ENCODE measurements at places on chromosomes 7 and 10. TPM values are rescaled to one million over a fixed set of nuclear protein-coding genes. Genes with fewer than 3 reads are reported as not detected.

- DNase-seq: no peak
Observed at GRCh38 chr10:100717166-100717565, 28.2 kb upstream of the PAX2 start.

BAMBI gene
- total RNA-seq: 19.4 TPM

GRCh38 chr10:124741922-124742412 is 2.2 kb downstream of the FAM53B start:
- no peak for DNase-seq

GRCh38 chr7:105831824-105832535 is 44.4 kb downstream of the ATXN7L1 start:
- DNase-seq: no peak

GRCh38 chr10:24097751-24098207 is 111.2 kb upstream of the KIAA1217 start:
- DNase-seq: no peak

DNA sequence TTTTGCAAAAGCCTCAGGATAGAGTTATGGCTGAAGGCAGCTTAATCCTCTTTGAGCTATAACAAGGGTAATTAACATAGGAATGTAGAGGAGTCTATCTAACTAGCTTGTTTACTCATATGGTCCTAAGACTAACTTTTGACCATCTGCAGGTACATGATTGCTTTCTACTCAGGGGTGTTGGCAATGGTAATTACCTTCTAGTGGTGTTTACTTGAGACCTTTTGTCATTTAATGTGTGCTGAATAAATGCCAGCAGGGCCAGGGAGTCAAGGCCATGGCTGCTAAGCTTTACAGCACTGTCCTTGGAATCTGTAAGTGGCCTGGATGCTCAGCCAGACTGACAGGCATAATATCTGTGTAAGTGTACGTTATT is 1325.0 kb downstream of the XPNPEP1 start:
- DNase-seq: no peak

DNA sequence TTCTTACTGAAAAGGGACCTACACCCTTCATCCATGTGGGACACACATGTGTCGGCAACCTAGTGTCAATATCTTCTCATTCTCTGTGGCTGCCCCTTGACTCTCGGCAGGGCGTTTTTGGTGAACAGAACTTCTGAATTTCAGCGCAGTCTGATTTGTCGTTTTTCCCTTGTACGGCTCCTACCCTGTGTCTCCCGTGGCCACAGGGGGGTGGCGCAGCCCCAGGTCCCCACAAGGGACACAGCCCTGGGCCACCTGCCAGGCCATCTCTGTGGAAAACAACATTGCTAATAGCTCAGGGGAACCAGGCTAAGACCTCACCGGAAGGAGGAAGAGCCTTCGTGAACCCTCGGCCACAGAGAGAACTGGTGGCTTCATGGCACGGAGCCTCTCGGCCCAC is 53.1 kb upstream of the NKX6-2 start:
- no peak for DNase-seq

DNA sequence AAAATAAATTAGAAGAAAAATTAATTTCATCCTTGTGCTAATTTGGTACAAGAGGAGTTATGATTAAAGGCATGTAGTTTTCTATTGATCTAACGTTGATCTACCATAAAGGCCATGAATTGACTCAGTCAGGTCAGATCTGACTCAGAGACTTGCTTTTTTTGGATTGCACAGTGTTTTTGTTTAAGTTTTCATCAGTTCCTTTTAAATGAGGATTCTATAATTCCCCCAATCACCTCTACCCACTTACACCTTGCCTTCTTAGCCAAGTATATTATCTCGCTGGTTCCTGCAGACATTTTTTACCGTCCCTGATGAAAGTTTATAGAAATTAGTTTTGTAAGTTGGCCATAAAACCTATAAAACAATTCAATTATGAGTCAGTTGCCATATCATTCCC is 132.4 kb upstream of the PALS2 start:
- DNase-seq: no peak

RBP4 gene
- total RNA-seq: 59.9 TPM

TBRG4 gene
- 58.0 TPM for total RNA-seq

- DNase-seq: no peak
Observed at GRCh38 chr7:111005445-111005844, 85.5 kb upstream of the LRRN3 start.

TMEM229A gene
- total RNA-seq: 0.66 TPM

SH2B2 gene
- total RNA-seq: 7.2 TPM

- DNase-seq: no peak
Observed at GRCh38 chr7:1794888-1795542, 124.9 kb downstream of the ELFN1 start.

SPACDR gene
- 1.2 TPM for total RNA-seq

PTN gene
- 39.3 TPM for total RNA-seq

GRCh38 chr10:84177541-84178141 is 4.0 kb downstream of the GPR15LG start:
- peak; percentile 36 for DNase-seq

- no peak for DNase-seq
Observed at GRCh38 chr10:98921316-98921715, 314.3 kb downstream of the HPSE2 start.

DNA sequence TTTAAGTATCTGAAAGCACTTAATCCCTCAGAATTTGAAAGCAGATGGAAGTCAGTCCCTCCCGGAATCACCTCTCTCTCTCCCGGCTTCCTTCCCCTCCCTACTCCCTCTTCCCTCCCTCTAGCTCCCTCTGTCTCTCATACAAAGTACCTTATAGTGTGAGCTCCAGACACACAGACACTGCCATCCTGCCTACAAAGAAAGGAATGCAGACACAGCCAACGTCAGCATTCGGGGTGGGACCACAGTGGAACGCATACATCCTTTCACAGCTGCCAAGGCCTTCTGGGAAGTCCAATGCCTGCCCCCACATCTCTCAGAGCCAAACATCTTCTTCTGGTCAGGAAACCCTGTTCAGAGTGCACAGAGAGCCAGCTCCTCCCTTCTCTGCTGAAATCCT is 9.3 kb downstream of the NOD1 start:
- DNase-seq: peak; percentile 86

GRCh38 chr10:131082991-131083481 is 228.5 kb downstream of the TCERG1L start:
- DNase-seq: no peak

SFMBT2 gene
- total RNA-seq: 19.8 TPM

GRCh38 chr10:99530108-99531025 is 2.4 kb upstream of the NKX2-3 start:
- no peak for DNase-seq

LIPF gene
- total RNA-seq: not detected

- no peak for DNase-seq
Observed at GRCh38 chr7:158869876-158870275, 13.5 kb downstream of the DYNC2I1 start.

GRCh38 chr10:42680267-42680666 is 41.9 kb upstream of the ZNF33B start:
- no peak for DNase-seq
